ENCODE measurements at places on chromosomes 12 and 14.

GRCh38 chr12:46439793-46440511, 67.4 kb upstream of the SLC38A2 start:
- DNase-seq, result no peak

DNA sequence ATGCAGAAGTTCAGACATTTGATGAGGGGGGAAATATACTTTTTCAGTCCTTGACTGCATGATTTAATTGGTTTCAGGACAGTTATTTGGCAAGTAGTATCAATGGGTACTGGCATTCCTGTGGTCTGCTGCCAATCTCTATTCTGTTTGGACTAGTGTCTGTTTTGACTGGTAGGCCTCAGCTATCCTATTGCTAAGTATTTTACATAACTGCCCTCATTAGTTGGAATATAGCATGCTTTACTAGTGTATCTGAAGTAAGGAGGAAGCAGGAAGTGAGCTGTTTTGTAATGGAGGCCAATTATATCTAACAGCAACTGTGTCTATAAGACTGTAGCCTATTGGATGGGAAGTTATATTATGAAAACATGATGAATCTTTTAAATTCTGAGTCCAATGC, 104.3 kb downstream of the FLRT2 start:
- DNase-seq, result no peak

DNA sequence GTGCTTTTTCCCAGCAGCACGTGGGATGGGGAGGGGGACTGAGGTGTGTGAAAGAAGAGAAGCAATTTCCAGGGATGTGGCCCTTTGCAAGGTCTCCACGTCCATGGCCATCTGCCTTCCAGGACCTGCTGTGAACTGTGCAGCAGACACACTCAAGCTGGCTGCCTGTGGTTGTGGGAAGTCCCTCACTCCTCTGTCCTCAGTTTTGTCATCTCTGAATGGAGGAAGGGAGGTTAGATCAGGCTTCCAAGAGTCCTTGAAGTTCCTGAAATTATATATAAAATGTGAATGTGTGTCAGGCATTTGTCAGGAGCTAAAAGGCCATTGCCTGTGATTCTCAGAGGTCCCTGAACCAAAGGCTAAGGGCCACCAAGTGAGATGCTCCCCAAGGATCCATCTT, 328.2 kb downstream of the CACNA1C start:
- DNase-seq, result peak; percentile 75

GRCh38 chr14:73783107-73783727, 68.4 kb upstream of the PTGR2 start:
- no peak for DNase-seq

GRCh38 chr14:95831041-95831440, 45.6 kb upstream of the TUNAR start:
- DNase-seq, result no peak

DNA sequence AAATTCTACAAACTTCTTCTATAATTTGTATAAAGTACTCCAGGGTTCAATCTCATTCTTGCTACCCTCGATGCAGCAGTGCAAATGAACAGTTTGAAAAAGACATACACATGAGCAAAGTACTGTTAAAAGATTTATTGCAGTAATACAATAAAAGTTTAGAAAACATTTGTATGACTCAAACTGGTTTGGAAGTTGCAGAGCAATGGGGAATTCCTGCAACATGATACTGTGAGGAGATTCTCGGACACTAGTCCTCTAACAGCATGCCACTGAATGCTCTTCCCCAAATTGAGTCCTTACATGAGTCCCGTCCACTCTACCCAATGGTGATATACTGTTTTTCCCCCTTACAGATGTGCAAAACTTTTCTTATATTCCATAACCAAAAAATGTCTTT, 45.4 kb downstream of the ATG14 start:
- DNase-seq, result no peak

GRCh38 chr12:6869049-6870021, 2.0 kb downstream of the TPI1 start:
- DNase-seq, result peak; percentile 86

DNA sequence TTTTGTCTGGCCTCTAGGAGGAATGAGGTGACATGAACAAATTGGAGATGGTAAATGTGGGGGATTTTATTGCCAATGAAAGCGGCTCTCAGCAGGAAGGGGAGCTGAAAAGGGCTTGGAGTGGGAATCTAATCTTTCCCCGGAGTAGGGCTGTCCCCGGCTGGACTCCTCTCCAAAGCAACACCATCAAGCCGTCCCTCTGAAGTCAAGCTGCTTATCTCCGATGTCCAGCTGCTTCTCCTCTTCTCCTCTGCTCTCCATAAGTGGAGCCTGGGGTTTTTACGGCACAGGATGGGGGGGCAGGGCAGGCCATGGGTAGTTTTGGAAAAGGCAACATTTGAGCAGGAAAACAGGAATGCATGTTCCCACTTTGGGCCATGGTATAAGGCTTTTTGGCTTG, 113.5 kb downstream of the TMEM132D start:
- no peak for DNase-seq

- DNase-seq, result no peak
These were observed 33.3 kb upstream of the C2CD5 start for GRCh38 chr12:22577667-22578066.

DNA sequence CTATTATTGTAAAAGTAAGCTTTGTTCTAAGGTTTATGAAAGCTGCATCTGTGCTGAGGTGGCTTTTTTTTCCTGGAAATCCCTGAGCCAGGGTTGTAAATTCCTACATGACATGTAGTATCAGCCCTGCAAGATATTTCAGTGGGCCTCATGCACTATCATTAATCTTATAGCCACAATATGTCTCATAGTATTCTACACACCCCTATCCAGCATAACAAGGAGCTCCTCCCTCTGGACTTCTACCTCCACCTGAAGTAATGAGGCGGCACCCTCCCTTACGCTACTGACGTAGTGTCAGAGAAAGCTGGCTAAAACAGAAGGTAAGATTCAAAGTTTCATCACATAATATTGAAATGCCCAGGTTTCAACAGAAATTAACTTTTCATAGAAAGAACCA, 35.5 kb downstream of the SLC5A8 start:
- no peak for DNase-seq

GRCh38 chr12:111807232-111807631, 34.8 kb upstream of the MAPKAPK5 start:
- DNase-seq, result no peak

GRCh38 chr12:69415471-69416275, 54.5 kb upstream of the FRS2 start:
- DNase-seq, result no peak

- DNase-seq, result no peak
These were observed at the start of gene PLEKHD1 for GRCh38 chr14:69484444-69485314. TSS of gene PLEKHD1 (plus strand) at chr14:69484728. CDS start at chr14:69484966, 238 bp downstream.

DNA sequence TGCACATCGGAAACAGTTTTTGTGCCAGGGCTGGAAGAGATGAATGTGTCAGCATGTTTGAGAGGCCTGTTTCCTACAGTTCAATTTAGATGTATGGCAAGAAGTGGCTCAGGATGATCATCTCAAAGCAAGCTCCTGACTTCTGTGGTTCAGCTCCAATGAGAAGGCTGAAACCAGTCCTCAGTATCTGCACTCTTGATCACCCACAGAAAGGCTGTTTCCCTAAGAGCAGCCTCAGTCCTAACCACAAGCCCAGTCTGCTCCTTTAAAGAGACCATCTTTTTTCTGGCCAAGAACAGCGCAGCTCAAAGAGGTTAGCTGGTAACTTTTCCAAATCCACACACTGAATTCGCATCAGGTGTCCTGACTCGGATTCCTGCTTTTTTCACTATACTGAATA, 19.2 kb downstream of the CSRP2 start:
- no peak for DNase-seq

- no peak for DNase-seq
These were observed 232.1 kb downstream of the MSRB3 start for GRCh38 chr12:65510584-65511050.

- no peak for DNase-seq
These were observed 6.7 kb downstream of the BCL7A start for GRCh38 chr12:122028165-122028904.

DNA sequence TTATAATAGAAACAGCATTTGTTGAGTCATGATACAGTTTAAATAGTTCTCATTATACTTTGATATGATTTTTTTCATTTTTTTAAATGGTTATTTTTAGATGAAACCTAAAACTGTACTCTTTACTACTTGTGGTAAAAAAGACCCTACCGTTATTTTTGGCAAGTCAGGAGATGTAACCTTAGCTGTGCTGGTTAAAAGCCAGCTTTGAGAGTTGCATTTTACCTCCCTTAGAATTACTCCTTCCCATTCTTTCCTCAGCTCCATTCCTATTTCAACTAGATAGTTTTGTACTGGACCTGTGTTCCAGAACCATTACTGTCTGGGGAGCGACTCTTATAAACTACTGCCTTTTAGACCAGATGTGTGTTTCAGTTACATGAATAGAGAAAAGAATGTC, 92.0 kb downstream of the RAD51B start:
- DNase-seq, result no peak

DNA sequence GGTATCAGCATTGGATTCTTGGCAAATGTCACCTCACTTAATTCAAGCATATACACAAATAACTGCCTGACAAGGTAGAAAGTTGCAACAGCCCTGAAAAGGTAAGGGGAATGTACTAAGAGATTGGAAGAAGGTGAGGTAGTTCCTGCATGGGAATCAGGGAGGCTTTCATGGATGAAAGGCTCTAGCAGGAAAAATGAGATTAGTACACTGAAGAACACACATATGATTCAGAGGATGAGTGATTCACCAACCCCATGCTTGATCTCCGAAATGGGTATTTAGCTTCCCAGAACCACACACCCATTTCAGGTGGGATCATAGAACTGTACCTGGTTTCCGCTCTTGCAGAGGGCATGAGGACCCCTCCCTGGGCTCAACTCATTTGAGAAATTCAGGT, 65.8 kb downstream of the PAH start:
- DNase-seq, result no peak

DNA sequence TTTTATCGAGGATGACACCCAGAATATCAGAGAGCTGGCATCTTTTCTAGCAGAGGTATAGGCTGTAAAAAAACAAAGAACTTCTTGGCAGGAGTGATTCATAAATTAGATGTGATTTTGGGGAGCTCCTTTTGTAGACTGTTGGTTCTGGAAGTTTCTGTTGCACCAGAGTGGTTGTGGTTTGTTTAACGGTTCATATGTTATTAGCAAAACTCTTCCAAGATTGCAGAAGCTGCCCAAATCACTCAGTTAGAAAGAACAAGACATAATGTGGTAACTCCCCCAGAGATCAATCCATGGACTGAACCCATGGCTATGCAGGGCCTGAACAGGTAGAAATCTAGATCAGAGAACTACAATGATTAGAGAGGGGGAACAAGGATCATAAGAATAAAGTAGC, 6.7 kb upstream of the RNASE10 start:
- no peak for DNase-seq

GRCh38 chr12:125509195-125509594, 444.0 kb downstream of the AACS start:
- DNase-seq, result no peak

GRCh38 chr12:60997869-60998378, 1262.3 kb upstream of the USP15 start:
- no peak for DNase-seq

GRCh38 chr12:22978962-22979361, 354.0 kb downstream of the ETNK1 start:
- DNase-seq, result no peak

DNA sequence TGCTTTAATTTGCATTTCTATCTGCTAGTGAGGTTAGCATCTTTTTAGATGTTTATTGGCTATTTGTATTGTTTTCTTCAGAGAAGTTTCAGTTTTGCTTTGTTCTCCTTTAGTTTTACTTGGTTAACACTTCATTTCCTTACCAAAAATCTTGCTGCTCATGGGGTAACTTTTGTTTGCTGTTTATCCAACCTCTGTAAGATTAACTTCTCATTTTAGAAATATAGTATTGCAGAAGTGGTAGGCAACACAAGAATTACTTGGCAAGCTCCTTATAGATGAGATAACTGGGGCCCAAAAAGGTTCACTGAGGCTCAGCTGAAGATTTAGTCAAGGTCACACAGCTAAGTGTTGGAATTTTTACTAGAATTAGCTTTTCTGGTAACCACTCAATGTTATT, 40.5 kb downstream of the ALKBH1 start:
- DNase-seq, result peak; percentile 47

DNA sequence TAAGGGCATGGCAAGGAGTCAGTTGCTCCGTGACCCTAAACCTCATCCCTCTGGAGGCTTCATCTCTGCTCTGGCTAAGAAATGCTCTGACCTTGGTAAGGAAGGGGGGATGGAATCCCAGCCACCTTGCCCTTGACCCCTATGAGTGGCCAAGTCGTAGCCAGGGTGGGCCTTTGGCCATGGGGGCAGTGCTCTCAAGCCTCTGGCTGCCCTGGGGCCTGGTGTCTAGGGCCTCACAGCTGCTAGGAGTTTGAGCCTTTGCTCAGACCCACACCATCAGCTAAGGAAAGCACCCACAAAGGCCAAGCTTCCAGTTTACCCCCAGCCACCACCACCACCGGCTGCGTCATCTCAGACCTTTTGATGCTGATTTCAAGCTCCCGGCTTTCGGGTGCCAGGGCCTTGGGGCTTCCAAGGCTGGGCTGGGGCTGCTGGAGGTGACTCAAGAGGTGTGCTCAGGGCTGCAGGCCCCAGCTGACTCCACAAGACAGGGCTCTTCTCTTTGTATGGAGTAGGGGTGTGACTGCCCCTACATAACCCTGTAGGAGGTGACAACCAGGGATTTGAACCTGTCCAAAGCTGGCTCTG, 3.7 kb downstream of the ASB2 start:
- DNase-seq, result no peak

GRCh38 chr14:24167469-24168114, 4.3 kb upstream of the REC8 start:
- peak; percentile 74 for DNase-seq

GRCh38 chr12:123494124-123494851, 36.3 kb downstream of the SNRNP35 start:
- DNase-seq, result no peak
